ENCODE measurements at places on chromosomes 12 and 14.

- no peak for DNase-seq
These were observed 62.3 kb upstream of the NUDT4 start for GRCh38 chr12:93315385-93315906.

DNA sequence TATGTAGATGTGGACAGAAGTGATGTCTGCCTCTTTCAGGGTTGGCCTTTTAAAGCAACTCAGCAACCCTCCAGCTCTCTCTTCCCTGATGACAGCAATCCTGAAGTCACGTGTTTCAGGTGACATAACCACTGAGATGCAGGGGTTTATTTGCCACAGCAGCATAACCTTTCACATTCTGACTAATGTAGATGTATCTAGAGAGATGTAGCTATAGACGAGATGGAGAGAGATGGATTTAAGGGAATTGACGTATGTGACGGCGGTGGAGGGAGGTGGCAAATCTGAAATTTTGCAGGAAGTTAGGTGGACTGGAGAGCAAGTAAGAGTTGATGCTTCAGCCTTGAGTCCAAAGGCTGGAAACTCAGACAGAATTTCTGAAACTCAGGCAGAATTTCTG, 126.0 kb downstream of the ZFP36L1 start:
- no peak for DNase-seq

- DNase-seq = no peak
These were observed 13.3 kb downstream of the LLPH start for GRCh38 chr12:66117242-66117641.

GRCh38 chr12:121741743-121742142, 29.2 kb downstream of the TMEM120B start:
- DNase-seq = no peak
